HepG2 (cell line): ENCODE measurements at places on chromosomes 2 and 18.

- peaks cover 3% of the 10 kb centered on the region; the same call in 1 of the 3 replicates for H3K27me3 ChIP-seq
- no peaks in the 10 kb centered on the region for H3K4me1 ChIP-seq
- no peak overlapping the region for H3K27ac ChIP-seq
- H3K4me3 ChIP-seq = no peak overlapping the region
- DNase-seq = no peak
These were observed 54.8 kb upstream of the KLHL29 start for GRCh38 chr2:23330214-23330613.

DNA sequence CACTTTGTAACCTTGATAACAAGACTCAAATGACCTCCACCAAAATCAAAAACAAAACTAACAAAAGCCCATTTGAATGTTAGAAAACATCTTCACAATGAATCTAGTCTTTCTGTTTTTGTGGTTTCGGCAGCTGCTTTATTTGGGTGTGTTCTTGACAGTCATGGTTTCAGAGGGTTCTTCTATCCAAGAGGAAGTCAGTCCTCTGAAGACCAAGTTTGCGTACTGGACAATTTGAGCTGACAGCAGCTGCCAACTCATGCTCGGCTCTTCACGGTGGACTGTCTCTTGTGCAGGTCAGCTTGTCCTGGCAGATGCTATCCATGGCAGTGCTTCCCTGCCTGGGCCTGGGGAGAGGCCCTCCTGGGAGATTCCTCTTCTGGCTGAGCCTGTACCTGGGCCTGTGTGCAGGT lies 91.0 kb downstream of the TMEM17 start:
- no peaks in the 10 kb centered on the region for H3K36me3 ChIP-seq
- H3K4me1 ChIP-seq = peaks cover 44% of the 10 kb centered on the region
- no peak overlapping the region for H3K27ac ChIP-seq
- no peak overlapping the region for H3K4me3 ChIP-seq
- no peaks in the 10 kb centered on the region; the same call in 2 of the 3 replicates for H3K27me3 ChIP-seq

- DNase-seq = no peak
- no peaks in the 10 kb centered on the region for H3K4me1 ChIP-seq
- H3K27ac ChIP-seq = no peak overlapping the region
- no peaks in the 10 kb centered on the region for H3K36me3 ChIP-seq
- H3K27me3 ChIP-seq = no peaks in the 10 kb centered on the region
These were observed 15.6 kb downstream of the PDE6D start for GRCh38 chr2:231765496-231765929.

DNA sequence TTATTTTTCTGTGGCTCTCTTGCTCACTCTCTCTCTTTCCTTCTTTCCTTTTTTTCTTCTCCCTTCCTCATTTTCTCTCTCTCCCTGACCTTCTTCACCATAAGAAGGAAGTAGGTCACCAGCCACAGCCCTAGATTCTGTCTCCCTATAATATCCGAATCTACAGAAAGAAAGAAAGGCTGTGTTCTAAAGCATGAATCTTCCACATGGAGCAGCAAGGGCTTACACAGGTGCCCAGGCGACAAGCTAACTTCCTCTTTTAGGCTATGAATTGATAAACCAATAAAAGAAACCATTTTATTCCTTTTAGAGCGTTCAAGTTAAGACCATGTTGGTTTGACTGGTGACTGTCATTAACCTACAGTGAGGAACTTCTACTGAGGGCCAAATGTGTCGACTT lies 49.3 kb downstream of the CACNB4 start:
- no peaks in the 10 kb centered on the region for H3K4me1 ChIP-seq
- H3K27ac ChIP-seq = no peak overlapping the region
- H3K36me3 ChIP-seq = no peaks in the 10 kb centered on the region
- no peak for DNase-seq

DNA sequence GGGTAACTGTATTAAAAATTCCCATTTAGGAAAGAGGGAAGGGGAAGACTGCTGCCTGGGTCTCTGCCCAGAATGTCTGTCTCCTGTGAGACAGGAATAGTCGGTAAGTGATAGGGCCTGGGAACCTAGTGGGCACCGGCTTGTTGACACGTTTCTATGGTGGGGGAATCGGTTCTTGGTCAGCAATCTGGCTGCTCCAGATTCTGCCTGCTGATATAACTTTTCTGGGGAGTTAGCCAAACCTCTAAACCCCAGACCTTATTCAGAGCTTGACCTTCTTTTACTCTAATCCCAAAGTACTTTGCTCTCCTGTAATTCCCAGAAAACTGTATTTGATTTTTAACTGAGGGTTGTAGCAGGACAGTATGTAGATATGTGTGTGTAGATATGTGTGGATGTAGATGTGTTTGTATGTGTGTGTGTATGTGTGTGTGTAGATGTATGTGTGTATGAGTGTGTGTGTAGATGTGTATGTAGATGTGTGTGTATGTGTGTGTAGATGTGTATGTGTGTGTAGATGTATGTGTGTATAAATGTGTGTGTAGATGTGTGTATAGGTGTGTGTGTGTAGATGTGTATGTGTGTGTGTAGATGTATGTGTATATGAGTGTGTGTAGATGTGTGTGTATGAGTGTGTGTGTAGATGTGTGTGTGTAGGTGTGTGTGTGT lies 61.8 kb upstream of the TXNDC2 start:
- H3K36me3 ChIP-seq = no peaks in the 10 kb centered on the region
- no peak overlapping the region for H3K4me3 ChIP-seq
- peaks cover 23% of the 10 kb centered on the region for H3K4me1 ChIP-seq
- no peak for DNase-seq
- H3K27ac ChIP-seq = no peak overlapping the region

GRCh38 chr2:15688924-15689568 lies 97.4 kb downstream of the DDX1 start:
- no peak overlapping the region for H3K4me3 ChIP-seq
- no peaks in the 10 kb centered on the region for H3K36me3 ChIP-seq
- peaks cover 33% of the 10 kb centered on the region; the same call in 2 of the 3 replicates for H3K27me3 ChIP-seq

GRCh38 chr2:158487419-158487818 lies 30.7 kb downstream of the PKP4 start:
- no peak overlapping the region for H3K4me3 ChIP-seq
- no peaks in the 10 kb centered on the region for H3K27me3 ChIP-seq
- no peak overlapping the region for H3K27ac ChIP-seq
- H3K4me1 ChIP-seq = no peaks in the 10 kb centered on the region

GRCh38 chr2:158889135-158889853 lies 79.1 kb upstream of the TANC1 start:
- DNase-seq = no peak
- no peak overlapping the region for H3K4me3 ChIP-seq
- H3K27me3 ChIP-seq = no peaks in the 10 kb centered on the region
- H3K4me1 ChIP-seq = peaks cover 11% of the 10 kb centered on the region
- no peaks in the 10 kb centered on the region for H3K36me3 ChIP-seq

DNA sequence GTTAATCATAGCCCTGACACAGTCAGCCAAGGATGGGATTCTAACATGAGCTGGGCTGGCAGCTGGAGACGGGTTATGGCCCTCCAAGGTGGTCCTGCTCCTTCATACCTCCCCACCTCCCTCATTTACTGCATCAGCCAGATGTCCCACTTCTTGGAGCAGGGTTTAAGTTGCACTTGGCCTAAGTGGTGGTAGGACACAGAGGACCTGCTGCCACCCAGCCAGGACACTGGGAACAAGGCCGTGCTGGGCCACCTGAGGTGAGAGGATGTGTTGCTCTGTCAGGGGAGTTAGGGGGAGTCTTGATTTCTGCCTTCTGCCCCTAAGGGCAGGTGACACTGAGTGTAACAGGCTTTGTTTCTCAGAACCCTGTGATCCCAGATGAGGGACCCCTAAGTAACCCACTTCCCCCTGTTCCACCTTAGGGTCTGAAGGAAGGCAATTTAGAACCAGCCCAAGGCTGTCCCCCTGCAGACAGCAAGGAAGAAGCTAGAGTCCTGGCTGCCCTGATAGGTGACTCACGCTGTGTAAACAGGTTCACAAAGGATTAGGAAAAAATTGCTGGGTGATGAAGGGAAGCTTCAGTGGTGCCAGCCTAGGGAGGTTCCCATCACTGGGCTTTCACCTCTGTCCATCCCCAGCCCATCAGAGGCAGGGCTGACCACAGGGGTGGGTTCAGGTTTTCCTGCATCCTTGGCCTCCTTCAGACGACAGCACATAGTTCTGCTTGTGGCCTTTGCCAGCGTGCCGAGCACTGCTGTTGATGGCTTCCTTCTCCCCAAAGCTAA lies 114.3 kb upstream of the MCFD2 start:
- no peaks in the 10 kb centered on the region for H3K27me3 ChIP-seq
- DNase-seq = peak; percentile 81
- H3K36me3 ChIP-seq = peaks cover 13% of the 10 kb centered on the region
- H3K4me3 ChIP-seq = no peak overlapping the region
- peak overlapping the region; percentile 46 for H3K27ac ChIP-seq

DNA sequence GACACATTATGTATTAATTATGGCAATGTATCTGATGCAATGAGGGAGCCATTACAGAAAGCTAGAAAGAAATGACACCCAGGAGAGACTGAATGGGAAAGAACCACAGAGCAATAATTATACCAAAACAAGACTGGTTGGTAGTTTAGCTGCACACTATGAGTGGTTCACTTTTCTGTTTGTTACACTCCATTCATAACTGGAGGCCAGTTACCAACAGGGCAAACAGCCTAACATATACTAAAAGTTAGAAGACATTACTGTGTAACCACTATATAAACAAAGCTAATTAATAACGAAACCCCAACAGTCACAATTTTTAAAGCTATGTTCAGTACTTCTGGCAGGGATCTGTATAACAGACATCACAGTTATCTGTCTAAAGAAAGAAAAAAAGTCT lies 49.4 kb downstream of the NBAS start:
- no peak overlapping the region for H3K27ac ChIP-seq
- peaks cover 9% of the 10 kb centered on the region for H3K36me3 ChIP-seq
- no peaks in the 10 kb centered on the region for H3K4me1 ChIP-seq
- no peak for DNase-seq
- no peaks in the 10 kb centered on the region for H3K27me3 ChIP-seq

GRCh38 chr2:224127871-224128501 lies 88.9 kb upstream of the SERPINE2 start:
- peaks cover 19% of the 10 kb centered on the region for H3K4me1 ChIP-seq
- H3K27ac ChIP-seq = no peak overlapping the region
- H3K27me3 ChIP-seq = peaks cover 33% of the 10 kb centered on the region
- DNase-seq = no peak
- no peaks in the 10 kb centered on the region for H3K36me3 ChIP-seq

DNA sequence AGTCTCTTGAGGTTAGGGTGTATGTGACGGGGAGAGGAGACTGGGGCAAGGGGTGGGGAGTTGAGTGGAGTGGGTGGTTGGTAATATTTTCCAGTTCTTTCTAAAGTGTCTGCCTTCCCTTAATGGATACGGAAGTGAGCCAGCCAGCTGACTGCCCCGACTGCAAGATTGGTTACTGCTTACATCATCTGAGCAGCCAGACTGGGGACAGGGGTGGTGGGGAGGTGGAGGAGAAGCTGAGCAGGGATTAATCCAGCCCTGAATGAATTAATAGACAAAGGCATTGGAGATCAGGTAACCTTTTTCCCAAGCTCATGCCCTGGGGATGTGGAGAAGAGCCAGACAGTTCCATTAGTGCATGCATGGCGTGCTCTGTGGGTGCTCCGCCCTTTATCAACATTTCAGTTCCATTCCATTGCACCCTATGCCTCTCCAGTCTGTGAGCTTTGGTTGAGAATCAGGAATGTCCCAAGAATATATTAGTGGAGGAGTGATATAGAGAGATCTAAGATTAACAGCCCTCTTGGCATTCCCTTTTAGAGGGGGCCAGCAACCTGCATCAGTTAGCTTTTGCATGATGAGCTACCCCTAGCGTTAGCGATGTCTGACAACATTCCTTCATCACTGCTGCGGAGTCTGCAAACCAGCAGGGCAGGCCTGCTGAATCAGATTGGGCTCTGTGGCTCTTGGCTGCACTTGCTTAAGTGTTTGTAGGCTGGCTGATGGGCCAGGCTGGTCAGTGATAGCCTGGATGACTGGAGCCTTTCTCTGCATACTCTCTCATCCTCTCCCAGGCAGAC lies 67.4 kb downstream of the TNP1 start:
- no peaks in the 10 kb centered on the region for H3K36me3 ChIP-seq
- H3K27me3 ChIP-seq = no peaks in the 10 kb centered on the region; the same call in none of the 2 replicates
- no peak for DNase-seq
- no peak overlapping the region for H3K27ac ChIP-seq
- no peak overlapping the region for H3K4me3 ChIP-seq

- DNase-seq = no peak
- H3K4me3 ChIP-seq = no peak overlapping the region
- no peak overlapping the region for H3K27ac ChIP-seq
- H3K4me1 ChIP-seq = no peaks in the 10 kb centered on the region
These were observed 931.0 kb upstream of the LRRTM1 start for GRCh38 chr2:81235601-81236000.

DNA sequence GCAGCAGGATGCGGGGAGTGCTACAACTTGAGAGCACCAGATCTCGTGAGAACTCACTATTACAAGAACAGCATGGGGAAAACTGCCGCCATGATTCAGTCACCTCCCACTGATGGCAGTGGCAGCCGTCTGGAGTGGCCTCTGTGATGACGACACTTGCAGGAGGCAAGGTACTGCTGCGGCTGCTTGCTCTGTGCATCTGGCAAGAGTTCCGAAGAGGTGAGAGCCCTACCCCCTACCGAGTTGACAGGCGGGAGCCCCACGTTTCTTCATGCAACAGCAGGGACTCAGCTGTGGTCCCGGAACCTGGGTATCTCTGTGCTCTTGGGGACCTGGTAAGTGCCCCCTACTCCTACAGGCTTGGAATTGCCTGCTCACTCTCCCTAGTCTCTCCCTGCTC lies 1672.7 kb upstream of the TMEFF2 start:
- H3K4me3 ChIP-seq = no peak overlapping the region
- no peak overlapping the region for H3K27ac ChIP-seq
- H3K36me3 ChIP-seq = no peaks in the 10 kb centered on the region
- no peaks in the 10 kb centered on the region for H3K4me1 ChIP-seq
- no peak for DNase-seq

DNA sequence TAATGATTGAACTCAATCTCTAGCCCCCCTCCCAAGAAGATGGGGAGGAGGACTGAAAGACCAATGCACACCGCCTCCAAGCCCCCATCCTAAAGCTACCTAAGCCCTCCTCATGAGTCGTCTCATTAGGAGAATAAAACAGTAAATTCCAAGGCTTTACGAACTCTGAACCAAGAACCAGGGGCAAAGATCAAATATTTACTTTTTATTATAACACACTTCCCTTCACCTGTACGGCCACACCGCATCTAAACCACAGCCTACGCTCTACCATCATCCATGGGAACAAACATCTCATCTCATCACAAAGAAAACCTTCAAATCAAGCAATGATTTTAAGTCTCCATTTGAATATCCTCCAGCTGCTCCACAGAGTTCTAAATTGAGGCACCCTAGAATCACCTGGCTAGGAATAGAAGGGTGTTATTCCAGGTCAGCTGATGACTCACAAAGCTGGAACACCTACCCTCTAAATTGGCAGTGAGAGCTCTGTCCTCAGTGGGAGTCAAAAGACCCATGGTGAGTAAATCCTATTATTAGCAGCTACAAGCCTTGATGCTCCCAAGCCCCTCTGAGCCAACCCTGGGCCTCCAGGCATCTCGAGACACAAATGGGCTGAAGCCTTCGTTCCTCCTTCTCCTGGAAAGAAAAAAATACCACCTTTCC lies 45.6 kb upstream of the BZW1 start:
- H3K36me3 ChIP-seq = no peaks in the 10 kb centered on the region
- H3K27ac ChIP-seq = no peak overlapping the region
- H3K27me3 ChIP-seq = peaks cover 3% of the 10 kb centered on the region; the same call in 1 of the 2 replicates
- H3K4me3 ChIP-seq = no peak overlapping the region
- no peak for DNase-seq

GRCh38 chr2:18701981-18702380 lies 112.6 kb upstream of the NT5C1B start:
- no peak overlapping the region for H3K27ac ChIP-seq
- no peak overlapping the region for H3K4me3 ChIP-seq
- no peaks in the 10 kb centered on the region for H3K27me3 ChIP-seq
- no peaks in the 10 kb centered on the region for H3K4me1 ChIP-seq
- DNase-seq = no peak
- H3K36me3 ChIP-seq = no peaks in the 10 kb centered on the region

- H3K4me3 ChIP-seq = no peak overlapping the region
- peaks cover 1% of the 10 kb centered on the region; the same call in 1 of the 2 replicates for H3K36me3 ChIP-seq
- H3K27me3 ChIP-seq = no peaks in the 10 kb centered on the region
- no peak overlapping the region for H3K27ac ChIP-seq
- DNase-seq = no peak
These were observed 211.9 kb downstream of the STK39 start for GRCh38 chr2:168035458-168035857.
